Fibroblast of gingiva (primary cell): ENCODE measurements at places on chromosomes 3 and 15.

DNA sequence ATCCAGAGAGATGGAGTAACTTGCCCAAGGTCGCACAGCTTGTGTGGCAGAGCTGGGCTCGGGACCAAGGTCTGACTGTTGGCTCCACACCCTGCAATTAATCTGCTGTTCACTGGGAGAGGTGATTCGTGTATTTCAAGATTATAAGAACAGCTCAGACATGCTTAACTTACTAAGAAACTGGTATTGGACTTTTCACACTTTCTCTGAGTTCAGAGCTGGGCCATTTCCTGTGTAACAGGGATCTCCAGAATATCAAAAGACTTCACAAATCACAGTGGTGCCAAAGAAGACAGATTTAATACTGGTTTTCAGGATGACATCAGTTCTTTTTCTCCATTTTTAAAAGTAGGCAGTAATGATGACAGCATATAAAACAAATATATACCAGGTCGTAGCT, 156.8 kb upstream of the UBE2E1 start:
- no peak for DNase-seq

GRCh38 chr15:65260968-65261367, 25.7 kb downstream of the PARP16 start:
- DNase-seq: no peak

- DNase-seq: peak; percentile 59
Observed at GRCh38 chr3:100992231-100993012, 799 bp downstream of the ABI3BP start.

DNA sequence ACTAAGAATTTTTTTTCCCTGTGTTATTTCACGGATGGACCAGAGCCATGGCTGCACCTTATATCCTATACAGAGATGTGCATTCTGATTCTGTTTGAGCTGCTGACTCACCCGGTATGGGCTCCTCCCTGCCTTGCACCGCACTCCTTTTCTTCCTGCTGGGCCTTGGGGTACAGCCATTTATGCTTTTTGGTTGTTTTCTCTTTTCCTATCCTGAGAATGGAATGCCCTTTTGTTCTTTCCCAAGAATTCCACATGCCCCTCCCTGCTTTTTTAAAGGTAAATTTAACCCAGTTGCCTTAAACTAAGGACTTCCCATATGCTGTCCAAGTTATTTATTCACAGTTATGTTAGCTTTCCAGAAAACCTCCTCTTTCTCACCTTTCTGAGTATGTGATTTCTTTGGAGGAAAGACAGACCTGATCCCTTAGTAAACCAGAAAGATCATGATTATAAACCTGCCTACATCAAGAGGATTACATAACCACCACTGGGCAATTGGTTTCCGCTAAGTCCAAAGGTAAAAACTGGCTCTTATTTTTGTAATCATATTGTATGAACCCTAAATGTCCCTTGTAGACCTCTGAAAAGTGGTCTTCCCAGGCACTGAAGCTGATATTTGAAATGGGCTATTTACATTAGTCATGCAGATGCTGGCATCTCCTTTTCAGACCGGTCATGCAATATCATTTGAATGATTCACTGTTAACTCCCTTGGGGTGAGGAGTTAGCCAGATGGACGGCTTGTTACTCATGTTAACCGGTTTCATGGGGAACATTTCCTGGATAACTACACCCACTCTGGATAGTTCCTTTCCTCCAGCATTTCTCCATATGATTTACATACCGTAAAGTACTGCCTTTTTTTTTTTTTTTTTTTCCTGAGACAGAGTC, 45.5 kb downstream of the TMOD3 start:
- DNase-seq: peak; percentile 94

DNA sequence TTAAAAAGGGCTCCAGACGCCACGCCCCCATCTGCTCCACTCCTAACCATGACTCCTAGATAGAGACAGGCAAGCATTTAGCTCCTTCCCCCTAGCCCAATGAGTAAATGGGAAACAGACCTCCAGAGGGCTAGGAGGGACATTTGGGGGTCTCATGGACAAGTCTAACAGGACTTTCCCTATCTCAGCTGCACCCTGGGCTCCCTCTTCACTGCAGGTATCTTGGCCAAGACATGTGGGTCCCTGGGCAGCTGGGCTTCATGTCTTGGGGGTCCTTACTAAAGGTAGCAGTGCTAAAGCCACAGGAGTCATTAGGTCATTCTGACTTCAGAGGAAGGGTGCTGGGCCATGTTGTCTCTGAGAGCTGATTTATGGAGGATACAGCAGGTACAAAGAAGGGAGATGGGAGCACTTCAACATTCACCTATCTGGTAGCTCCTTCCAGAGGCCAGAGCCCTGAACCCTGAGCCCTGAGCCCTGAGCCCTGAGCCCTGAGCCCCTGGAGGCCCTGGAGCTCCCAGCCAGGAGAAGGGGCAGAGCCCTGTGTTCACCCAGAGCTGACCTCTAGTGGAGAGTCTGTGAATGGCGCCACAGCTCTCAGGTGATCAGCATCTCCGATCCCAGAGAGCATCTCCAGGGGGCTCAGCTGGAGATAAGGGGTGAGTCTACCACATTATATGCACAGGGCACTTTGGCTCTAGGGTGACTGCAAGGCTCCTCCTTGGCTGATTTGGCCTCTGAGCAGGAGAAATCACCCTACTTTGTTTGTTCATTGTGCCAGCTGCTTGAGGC, 40.1 kb upstream of the EPHB1 start:
- DNase-seq: no peak

GRCh38 chr3:181316482-181316881, 326.9 kb upstream of the DNAJC19 start:
- DNase-seq: no peak

GRCh38 chr3:129616713-129617112, 10.2 kb upstream of the PLXND1 start:
- DNase-seq: peak; percentile 69

DNA sequence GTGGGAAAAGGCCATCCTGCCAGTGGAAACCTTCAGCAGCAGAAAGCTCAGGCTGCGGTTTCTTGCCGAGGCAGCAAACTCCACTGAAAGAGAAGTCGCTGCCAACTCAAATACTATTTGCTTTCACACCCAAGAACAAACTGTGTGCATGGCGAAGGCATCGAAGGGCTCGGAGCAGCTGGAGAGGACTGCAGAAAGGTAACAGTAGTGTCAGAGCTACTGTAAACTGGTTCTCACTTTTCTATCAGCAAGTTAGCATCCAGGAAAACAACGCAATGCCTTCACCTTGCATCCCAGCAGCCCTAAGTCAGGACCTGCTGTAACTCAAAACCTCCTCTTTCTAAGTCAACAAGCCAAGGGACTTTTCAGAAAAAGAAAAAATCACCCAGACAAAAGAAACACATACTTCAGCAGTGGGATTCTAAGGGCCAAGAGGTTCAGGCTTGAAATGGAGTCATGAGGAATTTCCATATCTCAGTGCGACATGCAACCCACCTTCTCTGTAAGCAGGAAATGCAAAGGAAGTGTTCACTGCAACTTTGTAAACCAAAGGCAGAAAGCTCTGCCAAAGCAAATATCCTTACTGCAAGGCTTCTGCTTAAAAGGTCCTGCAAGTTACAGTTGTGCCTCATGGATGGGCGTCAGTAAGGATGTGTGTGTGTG, 193.5 kb downstream of the FOXP1 start:
- DNase-seq: peak; percentile 21

DNA sequence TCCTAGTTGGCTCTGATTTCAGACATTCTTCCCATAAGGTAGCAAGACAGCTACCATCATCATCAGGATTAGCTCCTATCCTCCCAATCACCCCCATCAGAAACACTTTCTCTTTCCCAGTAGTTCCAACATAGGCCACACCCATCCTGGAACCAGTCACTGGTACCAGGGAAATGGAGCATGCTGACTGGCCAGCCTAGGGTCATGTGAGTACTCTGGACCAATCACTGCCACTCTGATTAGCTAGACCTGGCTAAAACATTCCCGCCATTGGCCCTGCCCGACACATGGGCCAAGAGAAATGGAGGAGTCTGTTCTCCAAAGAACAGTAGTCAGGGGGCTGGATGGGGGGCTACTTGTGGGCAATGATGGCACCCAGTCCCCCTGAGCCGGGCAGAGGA, 12.4 kb downstream of the EFCC1 start:
- DNase-seq: no peak

GRCh38 chr3:14334936-14335335, 67.5 kb upstream of the SLC6A6 start:
- no peak for DNase-seq

DNA sequence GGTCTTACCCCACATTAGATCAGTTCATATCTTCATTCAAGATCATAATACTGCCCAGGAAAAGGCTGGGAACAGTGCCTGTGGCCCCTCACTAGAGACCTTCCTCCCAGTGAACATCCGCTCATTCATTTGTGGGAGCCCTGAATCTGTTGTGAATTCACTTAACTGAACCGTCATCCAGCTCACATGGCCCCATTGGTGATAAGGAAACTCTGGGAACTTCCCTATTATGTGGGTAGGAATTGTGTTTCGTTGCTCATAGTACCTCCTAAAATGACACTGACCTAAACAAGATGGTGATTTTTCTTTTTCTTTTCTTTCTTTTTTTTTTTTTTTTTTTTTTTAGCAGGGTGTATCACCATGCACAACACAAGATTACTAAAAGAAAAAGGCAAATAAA, 6.8 kb upstream of the MESP2 start:
- no peak for DNase-seq

- DNase-seq: no peak
Observed at GRCh38 chr3:182909318-182910040, 70.9 kb downstream of the DCUN1D1 start.

GRCh38 chr3:175007306-175007705, 148.2 kb downstream of the NAALADL2 start:
- peak; percentile 8 for DNase-seq
